ENCODE measurements at places on chromosomes 3 and 15. TPM values are rescaled to one million over a fixed set of nuclear protein-coding genes. Genes with fewer than 3 reads are reported as not detected.
A peak's percentile ranks its signal among the peaks of the same experiment; 100 is the strongest.

Gene GORASP1
- 92.1 TPM for total RNA-seq

DNA sequence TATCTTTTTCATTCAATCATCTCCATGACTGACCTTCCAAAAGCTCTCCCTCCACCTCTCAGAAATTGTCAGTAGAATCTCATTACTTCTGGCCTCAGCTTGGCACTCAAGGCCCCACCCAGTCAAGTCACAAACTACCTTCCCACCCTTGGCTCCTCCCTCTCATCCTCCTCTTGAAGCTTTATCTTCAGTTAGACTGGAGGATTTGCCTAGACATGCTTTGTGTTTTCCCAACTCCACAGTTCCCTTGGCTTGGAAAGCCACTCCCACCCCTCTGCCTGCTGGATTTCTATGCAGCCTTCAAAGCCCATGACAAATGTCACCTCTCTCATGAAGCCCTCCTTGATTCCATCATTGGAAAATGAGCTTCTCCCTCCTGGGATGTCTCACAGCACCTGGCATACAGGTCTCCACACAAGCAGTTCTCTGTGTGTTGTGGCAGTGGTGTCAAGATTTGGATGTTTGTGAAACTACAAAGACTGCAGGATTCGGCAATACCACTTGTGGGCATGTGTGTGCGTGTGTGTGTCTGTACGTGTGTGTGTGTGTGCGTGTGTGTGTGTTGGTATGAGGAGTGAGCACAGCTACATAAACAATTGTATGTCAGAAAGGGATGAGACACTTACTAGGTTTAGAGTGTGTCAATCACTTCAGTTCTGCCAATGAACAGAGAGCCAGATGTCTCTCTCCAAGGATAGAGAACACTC lies 45.3 kb upstream of the VPS8 start:
- H3K27ac ChIP-seq, result no peak overlapping the region
- H3K36me3 ChIP-seq, result no peaks in the 10 kb centered on the region
- no peaks in the 10 kb centered on the region for H3K4me1 ChIP-seq
- H3K27me3 ChIP-seq, result no peaks in the 10 kb centered on the region
- H3K4me3 ChIP-seq, result no peak overlapping the region
- no peak for DNase-seq

DNA sequence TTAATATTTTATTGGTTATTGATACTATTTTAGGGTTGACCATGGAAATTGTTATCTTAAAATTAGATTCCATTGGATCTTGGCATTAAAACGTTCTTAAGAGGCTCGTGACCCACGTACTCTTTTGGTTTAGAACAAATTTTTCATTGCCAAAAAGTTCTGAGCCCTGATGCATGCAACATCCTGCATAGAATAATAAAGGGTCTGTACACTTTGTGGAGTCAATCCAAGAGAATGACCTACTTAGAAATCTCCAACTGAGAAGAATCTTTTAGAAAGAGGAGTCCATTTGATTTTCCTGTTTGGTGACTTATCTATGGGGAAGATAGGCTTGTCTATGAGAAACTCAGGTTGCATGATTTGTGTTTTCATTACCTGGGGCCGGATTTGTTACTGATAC lies 404.2 kb upstream of the RGMA start:
- H3K4me3 ChIP-seq, result no peak overlapping the region
- DNase-seq, result no peak
- H3K27me3 ChIP-seq, result no peaks in the 10 kb centered on the region
- no peak overlapping the region for H3K27ac ChIP-seq
- peaks cover 10% of the 10 kb centered on the region for H3K4me1 ChIP-seq

DNA sequence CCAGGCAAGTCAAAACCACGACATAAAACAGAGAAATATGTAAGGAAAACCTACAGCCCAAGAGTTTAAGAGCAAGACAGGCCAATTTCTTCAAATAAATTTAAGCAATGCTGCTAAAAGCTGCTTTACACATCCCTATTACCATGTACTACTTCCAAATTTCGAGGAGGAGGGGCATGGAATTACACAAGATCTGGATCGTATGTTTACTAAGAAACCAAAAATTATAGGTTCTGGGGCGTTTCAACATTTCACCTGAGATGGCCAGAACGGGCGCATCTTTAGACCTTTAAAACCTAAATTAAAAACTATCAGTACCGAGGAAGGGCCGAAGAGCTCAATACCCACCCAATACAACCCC lies 664 bp upstream of the NR2C2 start:
- peak overlapping the region; percentile 93 for H3K4me3 ChIP-seq
- no peaks in the 10 kb centered on the region for H3K27me3 ChIP-seq
- no peak for DNase-seq
- no peaks in the 10 kb centered on the region for H3K36me3 ChIP-seq
- H3K27ac ChIP-seq, result peak overlapping the region; percentile 87

- no peaks in the 10 kb centered on the region for H3K27me3 ChIP-seq
- DNase-seq, result no peak
- no peak overlapping the region for H3K4me3 ChIP-seq
- no peak overlapping the region for H3K27ac ChIP-seq
- no peaks in the 10 kb centered on the region for H3K36me3 ChIP-seq
Measured at GRCh38 chr3:172581757-172582166, 58.5 kb upstream of the TNFSF10 start.

DNA sequence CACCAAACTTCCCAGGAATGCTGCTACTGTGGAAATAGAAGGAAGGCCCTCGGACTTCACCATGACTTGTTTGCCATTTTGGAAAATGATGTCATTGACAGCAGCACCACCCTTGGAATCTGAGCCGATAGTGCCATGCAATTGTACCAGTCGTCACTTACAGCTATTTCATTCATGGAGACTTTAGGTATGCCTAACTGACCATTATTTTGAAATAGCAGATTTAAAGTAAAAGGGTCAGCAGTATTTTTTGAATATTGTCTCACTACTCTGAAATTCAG lies 66.0 kb upstream of the ARL8B start:
- no peak overlapping the region for H3K27ac ChIP-seq
- no peaks in the 10 kb centered on the region for H3K4me1 ChIP-seq
- H3K36me3 ChIP-seq, result no peaks in the 10 kb centered on the region
- no peak for DNase-seq
- H3K4me3 ChIP-seq, result no peak overlapping the region

DNA sequence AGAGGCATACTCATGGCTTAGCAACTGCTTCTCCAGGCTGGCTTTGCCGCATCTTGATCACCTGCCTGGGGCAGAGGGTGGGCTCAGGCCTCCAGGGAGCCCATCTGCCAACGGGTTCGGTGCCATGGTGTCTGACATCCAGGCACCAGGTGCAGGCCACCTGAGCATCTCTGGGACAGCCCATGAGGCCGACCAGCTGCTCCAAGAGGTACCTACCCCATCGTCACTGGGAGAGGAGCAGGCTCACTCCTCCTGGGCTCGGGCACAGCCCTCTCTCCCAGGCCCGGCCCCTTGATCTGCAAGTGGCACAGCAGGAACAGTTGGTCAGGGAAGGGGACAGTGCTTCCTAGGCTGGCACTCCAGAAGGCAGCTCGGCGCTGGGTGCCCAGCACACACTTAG lies 21.9 kb downstream of the TPRA1 start:
- H3K4me1 ChIP-seq, result peaks cover 3% of the 10 kb centered on the region
- no peaks in the 10 kb centered on the region for H3K36me3 ChIP-seq
- no peak for DNase-seq
- no peak overlapping the region for H3K27ac ChIP-seq
- H3K4me3 ChIP-seq, result no peak overlapping the region
- H3K27me3 ChIP-seq, result no peaks in the 10 kb centered on the region

DNA sequence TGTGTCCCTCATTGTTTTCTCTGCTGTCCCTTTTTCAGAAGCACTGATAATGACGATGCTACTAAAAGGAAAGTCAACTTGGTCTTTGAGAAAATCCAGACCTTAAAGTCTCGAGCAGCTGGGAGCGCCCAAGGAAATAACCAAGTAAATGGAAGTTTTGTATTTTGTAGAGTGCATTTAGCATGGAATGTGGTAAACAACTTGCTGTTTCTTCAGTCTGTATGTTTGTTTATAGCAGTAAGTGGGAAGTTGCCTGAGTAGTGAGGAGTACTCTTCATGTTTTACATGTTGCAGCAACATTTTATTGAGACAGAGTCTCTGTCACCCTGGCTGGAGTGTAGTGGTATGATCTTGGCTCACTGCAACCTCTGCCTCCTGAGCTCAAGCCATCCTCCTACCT lies 66.0 kb downstream of the CGNL1 start:
- no peak overlapping the region for H3K4me3 ChIP-seq
- no peaks in the 10 kb centered on the region for H3K36me3 ChIP-seq
- no peak for DNase-seq
- no peaks in the 10 kb centered on the region for H3K27me3 ChIP-seq

GRCh38 chr3:26256224-26256623 lies 366.3 kb upstream of the LRRC3B start:
- no peaks in the 10 kb centered on the region for H3K27me3 ChIP-seq
- H3K36me3 ChIP-seq, result no peaks in the 10 kb centered on the region
- H3K4me3 ChIP-seq, result no peak overlapping the region
- DNase-seq, result no peak

GRCh38 chr3:67202053-67202452 lies 203.9 kb downstream of the KBTBD8 start:
- no peaks in the 10 kb centered on the region for H3K4me1 ChIP-seq
- no peak overlapping the region for H3K27ac ChIP-seq
- H3K4me3 ChIP-seq, result no peak overlapping the region
- H3K36me3 ChIP-seq, result no peaks in the 10 kb centered on the region
- no peaks in the 10 kb centered on the region for H3K27me3 ChIP-seq

GRCh38 chr15:31329640-31330010 lies 3.0 kb downstream of the KLF13 start:
- H3K27me3 ChIP-seq, result no peaks in the 10 kb centered on the region
- peaks cover 53% of the 10 kb centered on the region for H3K4me1 ChIP-seq
- no peaks in the 10 kb centered on the region for H3K36me3 ChIP-seq
- peak overlapping the region; percentile 88 for H3K4me3 ChIP-seq

- H3K27me3 ChIP-seq, result no peaks in the 10 kb centered on the region
- H3K27ac ChIP-seq, result no peak overlapping the region
- no peaks in the 10 kb centered on the region for H3K4me1 ChIP-seq
- DNase-seq, result no peak
Measured at GRCh38 chr3:127799476-127800222, 22.7 kb downstream of the MGLL start.

DNA sequence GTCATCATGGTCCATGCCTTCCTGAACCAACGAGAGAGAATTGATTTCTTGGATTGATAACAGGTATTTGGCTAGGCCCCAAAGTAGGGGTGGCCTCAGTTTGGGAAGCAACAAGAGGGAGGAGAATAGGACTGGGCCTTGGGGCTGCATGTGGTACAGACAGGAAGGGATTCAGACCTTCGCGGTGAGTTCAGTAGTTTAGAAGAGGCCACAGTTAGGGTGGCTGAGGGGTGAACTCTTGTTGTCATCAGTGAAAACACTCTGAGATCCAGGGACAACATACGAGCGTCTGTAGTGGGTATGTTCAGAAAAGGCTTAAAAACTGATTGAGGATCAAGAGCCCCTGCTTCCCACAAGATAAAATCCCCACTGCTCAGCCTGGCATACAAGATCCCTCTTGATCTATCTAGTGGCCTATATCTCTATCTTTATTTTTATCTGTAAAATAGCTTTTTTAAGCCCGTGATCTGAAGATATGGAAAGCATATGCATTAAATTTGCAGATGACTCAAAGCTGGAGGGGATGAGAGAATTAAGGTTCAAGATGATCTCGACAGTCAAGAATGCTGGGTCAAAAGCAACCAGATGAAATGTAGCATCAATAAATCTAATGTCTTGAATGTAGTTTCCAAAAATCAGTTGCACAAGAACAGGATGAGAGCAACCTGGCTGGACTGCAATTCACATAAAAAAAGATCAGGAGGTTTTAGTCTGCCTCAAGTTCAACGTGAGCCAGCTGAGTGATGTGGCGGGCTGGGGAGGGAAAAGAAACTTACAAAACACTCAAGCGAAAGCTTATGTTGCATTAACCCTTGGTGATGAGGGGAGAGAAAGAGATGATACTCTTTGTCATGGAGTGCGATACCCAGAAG lies 221.1 kb upstream of the TLE3 start:
- H3K4me3 ChIP-seq, result no peak overlapping the region
- no peaks in the 10 kb centered on the region for H3K36me3 ChIP-seq
- no peak overlapping the region for H3K27ac ChIP-seq
- DNase-seq, result no peak

GRCh38 chr3:35931867-35932266 lies 292.5 kb downstream of the ARPP21 start:
- no peaks in the 10 kb centered on the region for H3K27me3 ChIP-seq
- H3K27ac ChIP-seq, result no peak overlapping the region
- no peak overlapping the region for H3K4me3 ChIP-seq
- no peaks in the 10 kb centered on the region for H3K4me1 ChIP-seq

DNA sequence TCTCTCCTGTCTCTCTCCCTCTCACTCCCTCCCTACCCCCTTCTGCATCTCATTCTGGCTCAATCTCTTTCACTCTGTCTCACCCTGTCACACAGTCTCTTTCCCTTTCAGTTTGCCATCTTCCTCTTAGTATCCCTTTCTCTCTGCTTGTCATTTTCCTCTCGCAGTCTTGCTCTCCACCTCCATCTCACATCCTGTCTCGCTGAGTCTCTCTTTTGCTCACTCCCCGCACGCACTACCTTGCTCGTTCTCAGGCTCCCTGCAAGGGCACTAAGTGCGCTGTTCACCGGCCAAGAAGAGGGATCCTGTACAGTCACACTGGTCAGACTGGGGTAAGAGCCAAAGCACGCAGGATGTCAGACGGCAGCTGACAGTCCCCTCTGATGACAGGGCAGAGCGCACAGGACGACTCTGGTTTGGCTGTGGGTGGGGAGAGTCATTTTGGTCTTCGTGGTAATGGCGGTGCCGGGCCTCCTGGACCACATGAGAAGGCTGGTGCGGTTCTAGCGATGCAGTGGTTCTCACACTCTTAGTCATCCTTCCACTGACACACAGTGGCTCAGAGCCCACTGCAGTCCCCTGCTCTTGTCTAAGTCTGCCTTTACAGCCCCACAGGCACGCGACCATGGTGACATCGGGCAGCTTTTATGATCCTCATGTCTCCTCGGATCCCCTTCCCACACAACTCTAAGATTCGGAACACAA lies 356.8 kb downstream of the FOXP1 start:
- no peak overlapping the region for H3K4me3 ChIP-seq
- no peaks in the 10 kb centered on the region for H3K36me3 ChIP-seq
- no peak for DNase-seq
- no peaks in the 10 kb centered on the region for H3K27me3 ChIP-seq

DNA sequence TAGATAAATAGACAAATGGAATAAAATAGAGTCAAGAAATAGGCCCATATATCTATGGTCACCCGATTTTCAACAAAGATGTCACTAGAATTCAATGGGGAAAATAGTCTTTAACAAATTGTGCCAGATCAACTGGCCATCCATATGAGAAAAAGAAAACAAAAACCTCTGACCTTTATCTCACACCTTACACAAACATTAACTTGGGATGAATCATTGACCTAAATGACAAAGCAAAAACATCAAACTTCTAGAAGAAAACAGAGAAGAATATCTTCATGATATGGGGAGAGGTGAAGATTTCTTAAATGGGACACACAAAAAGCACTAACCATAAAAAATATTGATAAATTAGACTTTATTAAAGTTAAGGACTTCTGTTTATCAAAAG lies 31.9 kb downstream of the ITGA11 start:
- DNase-seq, result no peak
- H3K27me3 ChIP-seq, result no peaks in the 10 kb centered on the region
- no peaks in the 10 kb centered on the region for H3K36me3 ChIP-seq
- no peaks in the 10 kb centered on the region for H3K4me1 ChIP-seq

- H3K27me3 ChIP-seq, result no peaks in the 10 kb centered on the region
- H3K27ac ChIP-seq, result no peak overlapping the region
- peak; percentile 43 for DNase-seq
- no peaks in the 10 kb centered on the region for H3K4me1 ChIP-seq
- H3K4me3 ChIP-seq, result no peak overlapping the region
Measured at GRCh38 chr15:45795440-45796069, 160.7 kb downstream of the SQOR start.

Data from testis (tissue), 5 donors.